ENCODE measurements at places on chromosomes 1 and 21.
A peak's percentile ranks its signal among the peaks of the same experiment; 100 is the strongest.

DNA sequence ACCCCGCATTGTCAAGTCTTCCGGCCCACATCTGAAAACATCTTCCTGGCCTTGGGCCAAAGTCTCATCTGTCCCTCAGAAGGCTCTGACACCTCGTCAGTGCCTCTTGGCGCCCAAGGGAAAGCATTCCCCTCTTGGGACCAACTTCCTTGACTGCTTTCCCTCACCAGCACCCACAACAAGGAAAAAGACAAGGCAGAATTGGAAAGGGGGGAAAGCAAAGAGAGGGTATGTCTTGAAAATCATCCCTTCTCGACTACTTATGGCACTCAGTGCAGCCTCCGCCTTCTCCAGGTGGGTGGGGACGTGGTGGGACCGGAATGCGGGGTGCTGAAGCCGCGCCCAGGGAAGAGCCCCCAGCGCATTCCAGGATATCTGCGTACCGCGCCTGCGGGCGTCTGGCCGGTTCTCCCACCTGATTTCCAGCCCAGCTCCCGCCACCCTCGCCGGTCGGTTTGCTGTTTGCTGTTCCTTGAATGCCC, 554 bp upstream of the SLC39A1 start:
- peak; percentile 85 for DNase-seq

- DNase-seq, result no peak
These were observed 32.5 kb downstream of the PLEKHO1 start for GRCh38 chr1:150182247-150182646.

- DNase-seq, result peak; percentile 38
These were observed 20.1 kb downstream of the SLC1A7 start for GRCh38 chr1:53122201-53122885.

DNA sequence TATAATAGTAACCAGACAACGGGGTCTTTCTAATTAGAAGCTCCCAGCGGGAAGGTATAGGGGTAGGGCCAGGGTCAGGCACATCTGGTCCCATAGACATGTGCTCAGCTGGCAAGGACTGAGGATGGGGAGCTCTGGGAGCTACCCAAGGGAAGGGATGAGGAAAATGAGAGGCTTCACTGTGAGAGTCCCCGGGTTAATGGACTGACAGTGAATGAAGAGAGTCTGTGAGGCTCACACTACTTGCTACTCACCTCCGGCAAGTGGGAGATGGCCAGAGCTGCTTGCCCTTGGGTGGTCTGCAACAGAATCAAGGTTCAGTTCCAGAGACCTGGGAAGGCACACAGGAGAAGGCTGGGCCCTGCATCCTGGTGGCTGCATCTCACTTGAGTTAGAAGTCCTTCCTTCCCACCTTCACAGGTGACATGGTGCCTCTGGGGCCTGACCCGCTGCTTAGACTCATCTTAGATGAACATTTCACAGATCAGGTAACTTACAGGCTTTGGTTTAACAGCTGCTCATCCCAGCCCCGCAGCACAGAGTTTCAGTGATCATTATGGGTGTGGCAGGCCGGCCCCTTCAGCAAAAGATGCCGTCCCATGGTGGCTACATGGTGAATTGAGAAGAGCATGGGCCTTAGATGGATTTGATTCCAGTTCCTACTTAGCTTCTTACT, 31.7 kb downstream of the EIF2D start:
- DNase-seq, result no peak

DNA sequence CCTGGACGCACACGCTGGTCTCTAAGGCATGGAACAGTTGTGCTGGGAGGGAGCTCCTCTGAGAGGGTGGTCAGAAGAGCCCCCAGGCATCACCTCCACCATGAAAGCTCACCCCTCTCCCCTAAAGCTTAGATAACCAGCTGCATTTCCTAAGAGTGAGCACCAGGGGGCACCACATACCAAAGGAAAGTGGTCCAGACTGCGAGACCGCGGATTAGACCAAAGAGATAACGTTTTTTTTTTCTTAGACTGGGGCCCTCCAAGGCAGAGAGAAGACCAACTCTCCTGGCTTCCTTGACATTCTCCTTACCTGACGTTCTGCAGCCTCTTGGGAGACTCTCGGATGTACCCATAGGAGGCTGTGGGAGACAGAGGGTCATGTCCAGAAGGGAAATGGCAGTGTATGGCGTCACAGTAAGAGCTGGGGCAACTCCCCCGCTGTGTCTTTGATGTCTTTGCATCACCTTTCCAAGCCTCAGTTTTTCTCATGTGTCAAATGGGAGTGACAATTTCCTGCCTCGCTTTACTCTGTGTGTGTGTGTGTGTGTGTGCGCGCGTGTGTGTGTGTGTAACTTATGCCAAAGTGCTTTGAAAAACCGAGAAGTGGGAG, 12.3 kb upstream of the IFNLR1 start:
- peak; percentile 73 for DNase-seq

Data from ELR (cell line).